ENCODE measurements at places on chromosomes 1 and 21.

DNA sequence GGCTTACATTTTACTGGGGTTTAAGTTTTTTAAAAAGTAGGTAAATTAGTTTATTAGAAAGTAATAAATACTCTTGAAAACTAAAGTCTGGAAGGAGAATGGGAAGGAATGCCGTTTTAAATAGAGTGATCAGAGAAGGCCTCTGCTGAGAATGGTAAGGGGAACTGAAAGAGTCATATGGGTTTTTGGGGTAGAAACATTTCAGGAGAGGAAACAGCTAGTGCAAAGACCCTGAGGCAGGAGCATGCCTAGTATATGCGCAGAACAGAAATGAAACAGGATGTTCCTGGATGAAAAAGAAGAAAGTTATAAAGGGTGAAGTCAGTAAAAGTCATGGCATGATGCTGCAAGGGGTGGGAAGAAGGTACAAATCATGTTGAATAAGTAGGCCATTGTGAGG, 38.9 kb downstream of the ZC3H11B start:
- DNase-seq, result no peak

GRCh38 chr1:232682248-232682647, 52.3 kb upstream of the SIPA1L2 start:
- DNase-seq, result no peak

DNA sequence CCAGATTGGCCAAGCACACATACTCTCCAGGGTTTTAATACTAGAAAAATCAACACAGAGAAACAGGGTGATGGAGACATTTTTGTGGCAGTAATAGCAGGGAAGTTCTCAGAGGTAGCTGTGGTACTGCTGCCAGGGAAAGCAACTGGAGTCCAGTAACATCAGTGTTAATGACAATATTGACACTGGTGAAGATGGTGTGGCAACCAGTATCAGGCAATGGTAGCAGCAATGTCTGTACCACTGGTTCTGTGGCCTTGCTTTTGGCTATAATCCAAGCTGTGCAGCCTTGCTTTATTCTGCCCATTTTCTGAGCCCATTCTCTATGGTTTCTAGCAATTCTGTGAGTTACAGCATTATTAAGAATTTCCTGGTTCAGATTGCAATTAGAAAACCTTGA, 1.6 kb upstream of the SNX7 start:
- DNase-seq, result no peak

- no peak for DNase-seq
Observed at GRCh38 chr1:62181532-62181931, 13.1 kb upstream of the L1TD1 start.

DNA sequence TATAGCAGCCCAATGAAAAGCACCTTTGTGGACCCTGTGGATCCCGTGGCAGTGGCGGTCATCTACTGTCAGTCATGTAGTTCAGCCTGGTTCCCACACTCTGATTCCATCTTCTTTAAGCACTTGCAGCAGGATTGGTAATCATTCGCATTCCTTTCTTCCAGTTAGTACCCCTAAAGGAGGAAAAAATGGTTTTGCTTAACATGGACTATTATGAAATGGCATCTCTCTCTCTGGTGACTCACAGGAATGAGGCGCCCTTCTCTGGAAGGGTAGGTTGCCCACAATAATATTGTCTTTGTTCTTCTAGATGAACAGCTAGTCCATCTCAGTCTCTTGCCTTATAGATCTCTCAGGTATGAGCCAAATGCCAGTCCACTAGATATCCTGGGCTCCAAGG, 127.9 kb upstream of the MROH9 start:
- no peak for DNase-seq

DNA sequence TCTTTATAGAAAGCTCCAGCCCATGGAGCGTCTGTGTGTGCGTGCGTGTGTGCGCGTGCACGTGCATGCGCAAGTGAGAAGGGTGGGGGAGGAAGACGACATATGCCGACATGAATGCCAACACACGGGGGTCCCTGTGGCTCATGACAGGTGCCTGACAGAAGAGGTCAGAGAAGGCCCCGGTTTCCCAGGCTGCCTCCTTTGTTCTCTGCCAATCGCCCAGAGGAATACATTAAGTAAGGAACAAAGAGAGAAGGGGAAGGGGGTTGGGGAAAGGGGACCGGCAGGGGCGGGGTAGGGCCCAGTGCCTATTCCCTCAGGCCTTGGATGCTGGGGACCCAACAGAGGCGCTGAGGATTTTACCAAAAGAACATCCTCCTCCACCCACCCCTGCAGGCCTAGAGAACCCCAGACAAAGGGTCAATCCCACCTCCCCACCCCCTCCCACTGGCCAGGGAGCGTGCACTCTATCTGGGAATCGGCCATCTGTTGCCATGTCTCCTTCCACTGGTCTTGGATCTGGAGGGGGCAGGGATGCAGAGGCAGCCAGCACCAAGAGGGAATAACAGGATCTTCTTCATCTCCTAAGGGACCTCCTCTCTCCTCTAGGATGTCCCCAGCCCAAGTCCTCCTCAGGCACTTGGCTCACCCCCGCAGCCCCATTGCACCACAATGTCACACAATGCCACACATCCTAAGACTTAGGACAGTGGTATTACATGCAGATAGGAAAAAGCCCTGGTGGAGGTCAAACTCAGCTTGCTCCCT, 39.4 kb downstream of the PIK3C2B start:
- no peak for DNase-seq

DNA sequence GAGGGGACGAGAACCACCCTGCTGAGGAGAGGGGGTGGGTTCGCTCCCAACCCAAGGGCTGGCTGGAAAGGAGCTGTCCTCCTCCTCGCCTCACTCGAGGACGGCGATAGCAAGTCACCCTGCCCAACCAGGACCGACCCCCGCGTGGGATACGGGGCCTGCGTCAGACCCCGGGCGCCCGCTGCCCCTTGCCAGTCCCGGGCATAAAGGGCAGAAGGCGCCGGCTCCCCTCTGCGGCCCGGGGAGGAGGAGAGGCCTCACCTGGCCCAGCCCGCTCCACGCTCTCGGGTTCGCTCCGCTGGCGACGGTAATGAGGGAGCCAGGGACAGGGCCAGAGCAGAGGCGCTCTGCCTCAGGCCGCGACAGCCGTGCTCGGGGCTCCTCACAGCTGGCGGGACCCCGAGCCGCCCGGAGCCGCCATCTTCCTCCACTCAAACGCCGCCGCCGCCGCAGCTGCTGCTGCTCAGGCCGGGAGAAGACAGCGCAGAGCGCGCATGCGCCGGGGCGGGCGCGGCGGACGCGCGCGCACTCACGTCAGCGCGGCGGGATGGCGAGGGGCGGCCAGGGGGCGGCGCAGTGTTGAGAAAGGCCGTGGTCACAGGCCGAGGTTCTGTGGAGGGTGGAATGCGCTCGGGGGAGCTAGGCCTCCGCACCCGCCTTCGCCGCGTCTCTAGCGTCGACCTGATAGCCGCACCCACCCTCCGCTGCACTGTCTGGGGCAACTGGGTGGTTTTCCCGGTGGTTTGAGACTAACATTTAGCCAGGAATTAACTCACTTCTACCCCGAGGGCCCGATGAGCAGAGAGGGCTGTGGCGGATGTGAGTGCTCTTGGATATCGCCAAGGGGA, at the start of gene FBXO42:
FBXO42 (minus strand) TSS at position 487 of the 848 bp plus-strand sequence. CDS start 37,062 bp downstream, outside the sequence.
- peak; percentile 86 for DNase-seq

Data from stimulated activated CD4-positive, alpha-beta T cell treated with anti-CD3 and anti-CD28 coated beads, Interleukin-12 subunit alpha, Interleukin-12 subunit beta, amount 100 ng/mL, for 48 hours (primary cell).